Endothelial cell of umbilical vein (primary cell): ENCODE measurements at places on chromosomes 12 and 14. TPM values are rescaled to one million over a fixed set of nuclear protein-coding genes. Genes with fewer than 3 reads are reported as not detected.

DNA sequence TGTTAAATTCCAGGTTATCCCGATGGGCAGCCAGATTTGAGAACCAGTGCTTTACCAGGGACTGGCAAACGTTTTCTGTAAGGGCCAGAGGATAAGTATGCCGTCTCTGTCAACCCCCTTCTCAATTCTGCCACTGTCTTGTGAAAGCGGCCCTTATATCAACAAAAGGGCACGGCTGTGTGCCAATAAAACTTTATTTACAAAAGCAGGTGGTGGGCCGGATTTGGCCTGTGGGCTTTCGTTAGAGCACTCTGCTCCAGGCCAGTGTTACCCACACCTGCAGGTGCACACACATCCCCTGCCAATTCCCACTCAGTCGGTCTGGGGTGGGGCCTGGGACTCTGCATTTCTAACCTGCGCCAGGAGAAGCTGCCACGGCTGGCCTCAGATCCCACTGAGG, 111.2 kb downstream of the RFLNA start:
- H3K4me1 ChIP-seq: peaks cover 4% of the 10 kb centered on the region
- H3K36me3 ChIP-seq: peaks cover 13% of the 10 kb centered on the region
- H3K4me3 ChIP-seq: no peak overlapping the region
- no peak for DNase-seq
- no peak overlapping the region for H3K27ac ChIP-seq
- no peaks in the 10 kb centered on the region for H3K27me3 ChIP-seq

GRCh38 chr12:79086541-79087296, 222.1 kb downstream of the SYT1 start:
- no peak for DNase-seq
- H3K27me3 ChIP-seq: no peaks in the 10 kb centered on the region
- no peaks in the 10 kb centered on the region for H3K36me3 ChIP-seq

Gene REP15
- total RNA-seq: 4.3 and 4.8 TPM in 2 replicates

GRCh38 chr14:93464271-93464670, 33.5 kb downstream of the UNC79 start:
- H3K4me1 ChIP-seq: no peaks in the 10 kb centered on the region
- no peaks in the 10 kb centered on the region for H3K36me3 ChIP-seq
- H3K27me3 ChIP-seq: no peaks in the 10 kb centered on the region

Gene TEP1
- 40.3 and 44.6 TPM in 2 replicates for total RNA-seq

Gene SERPINA10
- total RNA-seq: not detected in 2 replicates

GRCh38 chr14:49946320-49947141, 53.6 kb downstream of the ARF6 start:
- no peaks in the 10 kb centered on the region for H3K36me3 ChIP-seq
- H3K4me1 ChIP-seq: peaks cover 26% of the 10 kb centered on the region
- no peaks in the 10 kb centered on the region for H3K27me3 ChIP-seq
- H3K27ac ChIP-seq: peak overlapping the region; percentile 44
- no peak overlapping the region for H3K4me3 ChIP-seq
- peak; percentile 86 for DNase-seq

Gene RTN1
- total RNA-seq: 0.29 TPM in 1 of 2 replicates, not detected in the other

GRCh38 chr12:24767016-24767415, 181.9 kb downstream of the BCAT1 start:
- H3K27ac ChIP-seq: no peak overlapping the region
- H3K4me1 ChIP-seq: no peaks in the 10 kb centered on the region
- peaks cover 6% of the 10 kb centered on the region for H3K27me3 ChIP-seq
- no peak for DNase-seq
- no peaks in the 10 kb centered on the region for H3K36me3 ChIP-seq

DNA sequence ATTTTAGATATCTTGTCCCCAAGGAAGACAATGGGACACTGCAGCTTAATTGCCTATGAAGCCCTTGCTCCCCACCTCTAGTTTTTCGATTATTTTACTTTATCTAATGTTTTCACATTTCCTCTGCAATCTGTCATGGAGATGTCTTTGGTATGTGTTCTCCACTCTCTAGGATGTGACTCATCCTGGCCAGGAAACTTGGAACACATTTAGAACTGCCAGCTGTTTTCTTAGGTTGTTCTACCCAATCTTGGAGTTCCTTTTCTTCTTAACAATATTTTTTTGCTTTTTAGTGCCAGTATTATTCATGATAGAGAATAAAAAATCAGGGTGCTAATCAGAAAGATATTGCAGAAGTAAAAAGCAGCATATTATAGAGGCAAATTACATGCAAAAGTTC, 101.7 kb upstream of the CLEC14A start:
- H3K4me3 ChIP-seq: no peak overlapping the region
- peaks cover 36% of the 10 kb centered on the region for H3K4me1 ChIP-seq
- peak; percentile 97 for DNase-seq
- H3K36me3 ChIP-seq: no peaks in the 10 kb centered on the region
- no peaks in the 10 kb centered on the region for H3K27me3 ChIP-seq

Gene SVOP
- not detected in 2 replicates for total RNA-seq

- H3K36me3 ChIP-seq: peaks cover 5% of the 10 kb centered on the region
- peak; percentile 84 for DNase-seq
- no peaks in the 10 kb centered on the region for H3K27me3 ChIP-seq
- H3K27ac ChIP-seq: peak overlapping the region; percentile 77
- peaks cover 31% of the 10 kb centered on the region for H3K4me1 ChIP-seq
Measured at GRCh38 chr14:74792249-74793039, 29.3 kb downstream of the YLPM1 start.

DNA sequence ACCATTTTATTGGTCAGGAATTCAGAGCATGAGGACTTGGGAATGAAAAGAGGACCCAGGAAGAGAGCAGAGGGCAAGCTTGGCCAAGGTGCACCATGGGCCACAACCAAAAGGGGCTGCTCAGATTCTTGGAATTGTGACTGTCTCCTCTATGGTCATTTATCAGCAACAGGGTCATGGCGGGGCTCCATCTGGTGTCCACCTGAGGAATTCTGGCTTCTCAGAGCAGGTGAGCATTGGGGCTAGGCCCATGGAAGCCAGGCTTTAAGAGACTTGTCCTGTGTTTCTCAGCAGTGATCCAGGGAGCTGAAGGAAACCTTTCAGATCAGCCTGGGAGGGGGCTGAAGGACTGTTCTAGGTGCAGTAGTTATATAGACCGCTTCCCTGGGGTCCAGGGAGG, 2.6 kb upstream of the RIN3 start:
- H3K27me3 ChIP-seq: no peaks in the 10 kb centered on the region
- peaks cover 21% of the 10 kb centered on the region for H3K4me1 ChIP-seq
- no peak for DNase-seq
- H3K36me3 ChIP-seq: no peaks in the 10 kb centered on the region

DNA sequence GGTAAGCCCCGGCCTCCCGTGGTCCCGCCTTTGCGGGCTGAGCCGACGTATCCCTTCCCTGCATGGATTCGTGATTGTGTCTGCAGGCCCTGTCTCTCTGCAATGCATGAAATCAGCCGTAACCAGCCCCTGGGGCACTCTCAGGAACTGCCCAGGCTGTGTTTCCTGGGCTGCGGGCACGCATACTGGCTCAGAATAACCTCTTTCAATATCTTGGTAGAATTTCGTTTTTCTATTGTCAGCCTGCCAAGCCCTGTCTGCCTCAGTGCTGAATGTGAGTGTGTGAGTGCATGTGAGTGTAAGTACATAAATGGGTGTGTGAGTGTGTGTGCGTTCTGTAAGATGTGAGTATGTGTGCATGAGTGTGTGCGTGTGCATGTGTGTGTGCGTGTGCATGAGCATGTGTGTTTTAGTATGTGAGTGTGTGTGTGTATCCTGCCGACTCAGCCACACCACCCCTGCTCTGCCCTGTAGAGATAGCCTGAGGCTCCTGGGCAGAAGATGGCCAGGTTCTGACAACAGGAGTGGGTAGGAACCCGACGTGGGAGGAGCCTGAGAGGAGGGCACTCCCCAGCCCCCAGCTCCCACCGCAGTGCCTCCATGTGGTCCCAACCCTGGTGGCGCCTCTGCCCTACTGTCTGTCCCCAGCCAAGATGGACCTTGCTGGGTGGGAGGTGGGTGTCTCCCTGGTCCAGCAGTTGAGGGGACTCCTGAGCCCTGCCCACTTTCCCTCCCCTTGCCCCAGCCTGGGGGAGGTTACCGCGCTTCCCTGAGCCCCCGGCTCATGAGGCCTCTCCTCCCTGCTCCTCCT, 268.8 kb downstream of the ADGRD1 start:
- no peaks in the 10 kb centered on the region for H3K36me3 ChIP-seq
- H3K27me3 ChIP-seq: no peaks in the 10 kb centered on the region
- no peaks in the 10 kb centered on the region for H3K4me1 ChIP-seq
- no peak overlapping the region for H3K27ac ChIP-seq
- DNase-seq: no peak
- H3K4me3 ChIP-seq: no peak overlapping the region

DNA sequence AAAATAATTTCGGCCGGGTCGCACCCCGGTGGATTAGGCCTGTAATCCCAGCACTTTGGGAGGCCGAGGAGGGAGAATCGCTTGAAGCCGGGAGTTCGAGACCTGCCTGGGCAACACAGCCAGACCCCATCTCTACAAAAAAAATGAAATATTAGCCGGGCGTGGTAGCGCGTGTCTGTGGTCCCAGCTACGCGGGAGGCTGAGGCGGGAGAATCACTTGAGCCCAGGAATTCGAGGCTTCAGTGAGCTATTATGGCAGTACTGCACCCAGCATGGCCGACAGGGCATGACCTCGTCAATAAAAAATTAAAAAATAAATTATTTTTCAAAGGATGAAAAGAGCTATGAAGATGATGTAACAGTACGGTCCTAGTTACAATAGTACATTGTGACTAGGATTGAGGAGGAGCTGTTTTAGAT, 523 bp downstream of the GTF2H3 start:
- no peak for DNase-seq
- H3K4me3 ChIP-seq: peak overlapping the region; percentile 97
- H3K27me3 ChIP-seq: no peaks in the 10 kb centered on the region
- peaks cover 11% of the 10 kb centered on the region for H3K4me1 ChIP-seq
